ENCODE measurements at places on chromosomes 4 and X. TPM values are rescaled to one million over a fixed set of nuclear protein-coding genes. Genes with fewer than 3 reads are reported as not detected.

Gene RBM47
- total RNA-seq, result 4.7 TPM

Gene ZNF141
- total RNA-seq, result 25.3 TPM

Gene RCHY1
- 33.3 TPM for total RNA-seq

Gene CRMP1
- total RNA-seq, result 0.54 TPM

Gene PROM1
- total RNA-seq, result not detected

Gene RPS6KA6
- not detected for total RNA-seq

Gene GAGE12F
- not detected for total RNA-seq

Gene TLR3
- total RNA-seq, result 0.51 TPM

Gene GAGE12D
- total RNA-seq, result not detected

Gene MUC7
- total RNA-seq, result not detected

Gene EDA2R
- total RNA-seq, result 5.8 TPM

Gene CLIC2
- total RNA-seq, result 1.0 TPM

Measured in T-helper 1 cell treated with Interleukin-12 subunit alpha and Interleukin-12 subunit beta and Interleukin-4 antibody, amounts not matched to agents 30 ng/mL and 1 ng/mL, for 36 hours (primary cell).